ENCODE measurements at places on chromosomes 11 and 22.

DNA sequence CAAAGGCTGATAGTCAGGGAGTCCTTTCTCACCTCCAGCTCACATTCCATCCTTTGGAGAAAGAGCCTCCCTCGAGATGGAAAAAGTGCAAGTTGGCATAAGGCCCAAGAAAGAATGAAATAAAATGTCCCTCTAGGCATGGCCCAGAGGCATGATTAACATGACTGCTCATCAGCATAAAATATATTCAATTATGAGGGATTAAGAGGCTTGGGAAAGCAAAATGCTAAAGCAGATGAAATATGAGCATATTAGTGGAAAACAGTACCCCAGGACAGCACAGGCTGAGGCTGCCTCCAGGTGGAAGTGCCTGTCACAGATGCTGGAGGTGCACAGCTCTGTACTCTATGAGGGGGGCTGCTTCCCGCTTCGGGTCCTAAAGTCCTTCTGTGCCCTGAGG lies 347.8 kb upstream of the PLET1 start:
- no peak for DNase-seq

- DNase-seq, result no peak
Measured at GRCh38 chr11:19660076-19660475, 52.6 kb upstream of the NAV2 start.

DNA sequence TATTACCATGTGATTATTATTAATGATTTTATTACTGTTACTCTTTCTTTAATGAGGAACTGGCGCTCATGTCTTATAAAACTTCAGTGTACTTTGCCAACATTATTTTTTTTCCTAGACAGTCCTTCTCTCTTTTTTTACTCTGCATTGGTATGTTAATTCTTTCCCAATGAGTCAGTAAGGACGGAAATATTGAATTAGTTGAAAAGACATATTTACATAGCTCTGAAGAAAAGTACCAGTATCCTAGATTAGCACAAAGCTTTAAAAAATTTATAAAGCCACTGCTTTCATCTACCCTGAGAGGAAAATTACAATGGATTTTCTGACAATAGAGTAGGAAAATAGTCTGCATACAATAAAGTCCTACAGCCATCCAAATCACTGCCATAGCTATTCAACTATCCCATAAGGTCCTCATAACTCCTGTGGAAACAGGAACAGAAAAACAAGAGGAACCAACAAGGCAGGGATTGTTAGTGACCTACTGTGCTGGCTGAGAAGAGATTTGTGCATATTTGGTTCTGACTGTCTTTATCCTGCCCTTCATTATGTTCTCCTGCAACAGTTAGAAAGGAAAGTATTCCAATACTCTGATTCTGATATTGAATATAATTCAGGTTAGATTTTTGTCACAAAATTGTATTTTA lies 314.4 kb downstream of the AASDHPPT start:
- DNase-seq, result no peak

DNA sequence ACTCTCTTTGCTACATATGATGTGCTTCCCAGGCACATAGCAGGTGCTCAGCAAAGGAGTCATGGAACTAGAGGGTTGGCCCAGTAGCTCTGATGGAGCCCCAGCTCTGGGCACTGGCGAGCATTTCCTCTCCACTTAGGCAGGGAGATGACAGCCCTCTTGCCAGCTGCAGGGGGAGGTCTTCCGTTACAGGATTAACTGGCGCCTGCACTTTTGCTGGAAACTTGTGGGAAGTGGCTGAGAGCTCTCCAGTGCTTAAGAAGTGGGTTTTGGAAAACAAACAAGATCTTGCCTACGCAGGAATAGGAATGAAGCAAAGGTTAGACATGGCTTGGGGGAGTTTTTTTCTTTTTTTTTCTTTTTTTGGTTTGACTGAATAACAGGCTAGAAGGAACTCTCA lies 75.5 kb downstream of the MICAL2 start:
- no peak for DNase-seq

DNA sequence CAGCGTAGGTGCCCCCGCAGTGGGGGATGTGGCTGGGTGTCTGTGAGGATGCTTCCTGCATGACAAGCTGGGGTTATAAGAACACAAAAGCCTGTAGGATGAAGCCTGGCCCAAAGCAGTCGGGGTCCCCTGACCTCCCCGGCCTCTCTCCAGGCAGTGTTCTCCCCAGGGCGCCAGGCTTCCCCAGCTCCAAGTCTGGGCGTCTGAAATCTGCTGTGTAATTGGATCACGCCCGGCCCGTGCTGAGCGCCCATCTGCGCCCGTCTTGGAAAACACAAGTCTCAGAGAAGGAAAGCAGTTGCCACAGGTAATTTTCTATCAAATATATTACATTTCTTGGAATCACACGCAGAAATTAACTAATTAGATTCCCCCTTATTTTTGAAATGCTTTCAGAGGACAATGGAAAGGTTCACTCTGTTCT lies 233.3 kb downstream of the CTTN start:
- DNase-seq, result no peak

DNA sequence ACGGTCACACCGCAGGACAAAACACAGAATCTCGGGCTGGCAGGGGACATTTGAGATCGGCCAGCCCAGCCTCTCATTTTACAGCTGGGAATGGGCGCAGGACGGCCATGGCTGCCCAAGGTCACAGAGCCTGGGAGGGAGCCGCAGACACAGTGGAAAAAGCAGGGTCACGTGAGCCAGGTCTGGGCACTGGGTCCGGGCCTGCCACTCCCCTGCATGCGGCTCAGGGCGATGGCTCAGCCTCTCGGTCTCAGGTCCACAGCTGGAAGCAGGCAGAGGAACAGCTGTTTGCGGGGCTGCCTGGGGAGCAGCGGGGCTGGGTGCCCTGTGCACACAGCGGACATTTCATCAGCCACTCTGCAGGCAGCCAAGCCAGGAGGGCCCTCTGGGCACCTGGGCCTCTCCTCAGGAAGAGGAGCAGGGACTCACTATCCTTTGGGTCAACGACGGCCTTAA lies 10.4 kb upstream of the PPARA start:
- no peak for DNase-seq

DNA sequence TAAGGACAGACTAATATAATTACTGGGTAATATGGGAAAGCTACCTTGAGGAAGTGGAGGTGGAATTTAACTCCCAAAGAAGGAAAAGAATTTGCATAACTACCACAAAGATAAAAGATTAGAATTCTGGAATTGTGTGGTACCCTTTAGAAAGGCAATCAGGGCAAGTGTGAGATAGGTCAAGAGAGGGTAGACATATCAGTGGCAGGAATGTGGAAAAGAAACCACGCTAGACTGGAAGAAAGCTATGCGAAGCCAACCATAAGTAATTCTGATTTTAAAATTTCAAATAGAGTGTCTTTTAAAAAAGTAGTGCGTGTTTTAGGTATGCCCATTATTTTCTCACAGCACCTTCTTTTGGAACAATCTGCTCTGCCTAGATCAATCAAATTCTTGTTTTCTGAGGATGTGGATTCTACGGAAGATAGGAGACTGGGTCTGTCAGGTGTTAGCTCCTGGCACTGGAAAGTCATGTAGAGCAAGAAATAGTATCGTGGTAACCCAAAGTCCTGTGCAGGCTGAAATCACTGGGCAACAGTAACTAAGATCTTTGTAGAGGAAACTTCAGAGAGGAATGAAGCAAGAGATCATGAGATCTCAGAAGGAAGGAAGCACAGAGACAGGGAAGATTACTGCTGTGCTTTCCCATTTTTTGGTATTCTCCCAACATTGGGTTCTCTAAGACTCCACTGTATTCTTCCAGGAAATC lies 111.3 kb upstream of the MTMR2 start:
- DNase-seq, result no peak

DNA sequence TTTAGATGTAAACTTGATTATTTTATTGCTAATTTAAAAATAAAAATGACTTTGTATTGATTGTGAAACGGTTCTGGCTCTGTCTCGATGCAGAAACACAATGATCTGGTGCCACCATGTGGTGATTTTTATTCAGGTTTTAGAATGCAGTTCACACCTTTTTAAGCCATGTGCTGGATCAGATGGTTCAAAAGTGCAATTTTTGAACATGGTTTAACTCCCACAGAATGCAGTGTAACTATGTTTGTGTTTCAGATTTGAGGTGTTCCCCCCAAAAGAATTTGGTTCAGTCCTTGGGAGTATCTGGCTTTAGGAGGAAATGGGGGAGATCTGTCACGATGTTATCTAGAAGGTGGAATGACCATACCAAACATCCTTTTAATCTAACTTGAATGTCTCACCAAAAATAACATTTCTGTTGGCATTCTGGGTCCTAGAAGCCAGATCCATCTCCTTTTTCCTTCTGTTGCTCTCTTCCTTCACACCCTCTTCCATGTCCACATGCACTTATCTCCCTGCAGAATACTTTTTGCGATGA lies 7.9 kb downstream of the MRPL16 start:
- no peak for DNase-seq

DNA sequence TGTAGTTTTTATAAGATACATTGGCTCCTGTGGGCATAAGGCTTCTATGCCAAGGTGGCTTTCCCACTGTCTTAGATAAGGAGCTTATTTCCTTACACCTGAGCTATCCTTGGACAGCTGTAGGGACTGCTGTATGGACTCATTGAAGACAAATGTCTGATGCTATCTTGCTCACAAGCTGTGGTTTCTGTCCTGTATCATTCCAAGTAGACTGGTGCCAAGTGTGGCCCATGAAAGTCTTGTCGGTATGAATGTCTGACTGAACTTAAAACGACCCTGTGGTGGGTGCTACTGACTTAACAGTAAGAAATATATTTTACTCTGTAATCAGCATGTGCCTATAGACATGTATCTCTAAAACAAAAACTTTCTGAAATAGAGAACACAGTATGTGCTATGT lies 45.0 kb downstream of the LARGE2 start:
- no peak for DNase-seq

DNA sequence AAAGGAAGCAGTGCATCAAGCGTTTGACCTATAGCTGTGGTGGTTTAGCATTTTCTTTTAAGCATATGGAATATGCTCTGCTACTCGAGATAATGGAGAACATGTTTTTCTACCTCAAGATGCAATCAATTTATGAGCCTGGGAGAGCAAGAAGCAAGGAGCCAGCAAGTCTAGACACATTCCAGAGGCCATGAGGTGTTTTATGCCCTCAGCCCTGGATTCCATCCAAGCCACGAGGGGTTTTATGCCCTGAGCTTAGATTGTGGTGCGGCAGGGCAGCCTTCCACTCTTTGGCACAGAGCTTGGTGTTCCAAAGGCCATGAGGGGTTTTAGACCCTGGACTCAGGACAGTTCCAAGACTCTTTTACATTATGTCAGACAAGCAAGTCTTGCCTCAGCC lies 11.7 kb upstream of the DNAJB13 start:
- no peak for DNase-seq

All from esophagus squamous epithelium (tissue), 5 donors.